ENCODE measurements at places on chromosomes 5 and 9.

- no peak for ATAC-seq
- no peak overlapping the region for H3K4me3 ChIP-seq
- no peaks in the 10 kb centered on the region for H3K4me1 ChIP-seq
- H3K27me3 ChIP-seq, result peaks cover 40% of the 10 kb centered on the region
Observed at GRCh38 chr5:172448999-172449398, 5.3 kb downstream of the SH3PXD2B start.

DNA sequence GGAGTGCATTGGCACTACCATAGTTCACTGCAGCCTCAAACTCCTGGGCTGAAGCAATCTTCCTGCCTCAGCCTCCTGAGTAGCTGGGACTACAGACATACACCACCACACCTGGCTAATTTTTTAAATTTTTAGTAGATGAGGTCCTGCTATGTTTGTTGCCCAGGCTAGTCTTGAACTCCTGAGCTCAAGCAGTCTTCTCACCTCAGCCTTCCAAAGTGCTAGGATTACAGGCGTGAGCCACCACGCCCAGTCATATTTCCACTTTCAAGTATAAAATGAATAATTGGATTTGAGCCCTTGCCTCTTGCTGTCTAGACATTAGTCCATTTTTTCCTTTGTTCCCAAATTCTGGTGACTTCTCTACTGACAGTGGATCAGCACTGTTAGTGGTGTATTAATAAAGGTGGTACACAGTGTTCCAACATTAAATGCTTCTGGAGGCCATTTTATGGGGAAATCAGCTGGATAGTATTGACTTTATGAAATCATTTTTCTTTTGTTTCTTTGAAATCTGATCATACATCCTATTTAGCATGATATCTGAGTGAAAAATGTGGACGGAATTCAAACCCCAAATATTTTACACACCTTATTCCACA is 15.9 kb downstream of the ATP6V0E1 start:
- peaks cover 46% of the 10 kb centered on the region for H3K4me1 ChIP-seq
- peak overlapping the region; percentile 66 for H3K27ac ChIP-seq
- H3K4me3 ChIP-seq, result no peak overlapping the region
- peaks cover 81% of the 10 kb centered on the region for H3K36me3 ChIP-seq
- H3K27me3 ChIP-seq, result no peaks in the 10 kb centered on the region

DNA sequence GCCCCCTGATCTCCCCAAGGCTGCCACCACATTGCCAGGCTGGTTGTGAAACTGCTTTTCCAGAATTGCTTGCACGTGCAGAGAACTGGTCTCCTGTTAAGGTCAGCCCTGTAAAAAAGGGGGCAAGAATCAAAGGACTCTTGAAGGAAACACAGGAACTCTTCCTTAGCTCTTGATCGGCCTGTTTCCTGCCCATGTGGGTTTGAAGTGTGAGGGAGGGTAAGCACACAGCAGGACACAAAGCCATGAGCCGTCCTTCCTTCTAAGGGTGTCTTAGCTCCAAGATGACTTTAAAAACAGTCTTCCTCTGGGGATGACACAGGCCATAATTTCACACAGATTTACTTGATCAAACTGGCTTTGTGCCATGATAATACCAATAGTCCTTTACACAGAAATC is 36.1 kb downstream of the TEK start:
- no peaks in the 10 kb centered on the region for H3K36me3 ChIP-seq
- H3K27ac ChIP-seq, result no peak overlapping the region
- no peaks in the 10 kb centered on the region for H3K4me1 ChIP-seq
- H3K27me3 ChIP-seq, result peaks cover 8% of the 10 kb centered on the region
- ATAC-seq, result no peak
- H3K4me3 ChIP-seq, result no peak overlapping the region

DNA sequence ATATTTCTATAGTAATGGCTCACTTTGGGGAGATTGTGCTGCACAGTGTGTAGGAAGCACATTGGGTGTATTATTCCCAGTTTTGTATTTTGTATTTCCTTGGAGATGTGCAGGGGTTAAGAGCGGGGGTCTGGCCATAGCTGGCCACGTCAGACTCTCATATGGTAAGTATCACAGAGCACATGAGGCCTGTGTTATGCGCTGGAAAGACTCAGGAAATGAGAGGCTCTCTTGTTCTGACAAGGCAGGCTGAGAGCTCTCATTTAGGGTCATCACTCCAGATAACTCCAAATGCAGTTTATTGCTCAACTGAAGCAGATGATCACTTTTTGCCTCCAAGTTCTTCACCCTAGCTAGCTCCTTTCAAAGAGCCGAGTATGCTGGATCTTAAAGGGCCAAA is 205.7 kb downstream of the NTRK2 start:
- H3K27ac ChIP-seq, result peak overlapping the region; percentile 50
- no peaks in the 10 kb centered on the region for H3K36me3 ChIP-seq
- peak; percentile 85 for ATAC-seq
- H3K4me1 ChIP-seq, result peaks cover 10% of the 10 kb centered on the region
- H3K27me3 ChIP-seq, result no peaks in the 10 kb centered on the region

GRCh38 chr9:1053986-1054425 is 3.8 kb downstream of the DMRT2 start:
- peaks cover 4% of the 10 kb centered on the region for H3K4me1 ChIP-seq
- peaks cover 67% of the 10 kb centered on the region for H3K27me3 ChIP-seq
- H3K4me3 ChIP-seq, result no peak overlapping the region
- no peak overlapping the region for H3K27ac ChIP-seq
- ATAC-seq, result no peak
- peaks cover 5% of the 10 kb centered on the region for H3K36me3 ChIP-seq
